ENCODE measurements at places on chromosomes 11 and 22.

DNA sequence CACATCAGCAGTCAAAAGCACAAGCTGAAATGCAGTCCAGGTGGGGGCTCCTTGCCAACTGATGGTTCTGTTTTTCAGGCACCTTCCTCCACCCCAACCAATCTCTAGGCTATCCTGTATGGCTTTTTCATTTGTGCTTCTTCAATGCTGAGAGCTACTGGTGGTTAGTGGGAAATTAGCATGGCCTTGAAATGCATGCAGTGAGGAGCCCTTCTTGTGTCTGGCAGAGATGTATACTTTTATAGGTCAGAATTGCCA is 167.4 kb downstream of the NAV2 start:
- DNase-seq, result no peak

GRCh38 chr11:64848826-64849597 is 4.6 kb upstream of the CDC42BPG start:
- DNase-seq, result no peak

GRCh38 chr11:134758342-134758931 is 346.4 kb upstream of the B3GAT1 start:
- DNase-seq, result no peak

DNA sequence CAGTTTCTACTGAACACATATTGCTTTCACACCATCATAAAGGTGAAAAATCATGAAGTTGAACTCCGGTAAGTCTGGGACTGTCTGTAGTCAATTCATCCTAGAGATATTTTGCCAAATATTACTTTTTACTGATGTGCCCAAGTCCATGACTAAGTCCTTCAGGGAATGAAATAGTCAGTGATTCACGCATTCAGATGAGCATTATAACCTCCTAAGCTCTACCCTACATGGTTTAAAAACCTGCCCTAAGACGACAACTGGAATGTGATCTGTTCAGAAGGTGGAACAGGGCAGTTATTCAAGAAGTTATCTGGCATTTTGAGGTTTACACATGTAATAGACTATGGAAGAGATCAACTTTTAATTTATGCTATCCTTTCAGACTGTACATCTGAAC is 125.6 kb downstream of the TRPC6 start:
- no peak for DNase-seq

DNA sequence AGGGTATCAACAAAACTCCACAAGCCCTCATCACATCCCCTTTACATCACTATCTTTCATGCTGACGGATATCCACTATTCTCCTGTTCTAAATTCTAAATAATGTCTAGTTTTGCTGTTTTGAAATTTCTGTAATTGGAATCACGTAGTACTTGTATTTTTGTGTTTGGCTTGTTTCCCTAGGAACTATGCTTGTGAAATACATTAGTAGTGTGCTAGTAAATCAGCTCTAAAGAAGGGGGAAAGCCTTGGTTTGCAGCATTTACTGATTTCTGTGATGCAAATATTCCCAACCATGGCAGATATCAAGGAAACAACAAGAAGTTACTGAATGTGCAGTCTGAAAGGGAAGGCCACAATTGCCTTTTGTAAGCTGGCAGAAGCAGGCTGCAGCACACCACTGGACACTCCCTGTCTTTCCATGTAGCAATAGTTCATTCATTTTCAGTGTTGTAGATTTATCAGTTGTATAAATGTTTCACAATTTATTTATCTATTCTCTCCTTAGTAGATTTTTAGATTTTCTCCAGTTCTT is 4.7 kb upstream of the FOLH1 start:
- DNase-seq, result no peak

DNA sequence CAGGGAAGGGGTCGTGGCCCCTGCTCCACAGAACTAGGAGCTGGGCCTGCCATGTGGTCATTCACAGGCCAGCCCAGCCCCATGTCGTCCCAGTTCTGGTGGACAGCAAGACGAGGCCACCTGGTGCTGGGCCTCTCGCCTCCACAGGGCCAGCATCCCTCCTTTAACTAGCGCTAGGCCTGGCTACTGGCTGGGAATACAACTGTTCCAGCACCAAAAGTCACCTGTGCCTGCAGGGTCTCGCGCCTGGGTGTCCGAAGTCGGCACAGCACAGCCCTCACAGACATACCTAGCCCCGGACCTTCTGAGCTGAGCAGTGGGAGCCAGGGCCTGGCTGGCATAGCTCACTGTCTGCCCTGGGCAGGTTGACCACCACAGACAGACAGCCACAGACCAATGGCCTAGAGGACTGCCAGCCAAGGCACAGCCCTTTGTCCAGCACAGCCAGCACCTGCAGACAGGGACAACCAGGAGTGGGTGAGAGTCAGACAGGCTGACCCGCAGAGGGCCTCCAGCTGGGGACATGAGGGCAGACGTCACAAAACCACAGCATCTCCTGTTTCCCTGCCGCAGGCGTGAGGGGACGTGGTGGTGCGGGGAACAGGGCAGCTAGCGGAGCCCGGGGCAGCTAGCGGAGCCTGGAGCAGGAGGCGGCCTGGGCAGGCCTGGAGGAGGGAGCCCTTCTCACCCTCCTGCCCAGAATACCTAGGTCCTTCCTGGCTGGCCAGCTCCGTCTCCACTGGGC is 27.2 kb upstream of the TH start:
- no peak for DNase-seq

GRCh38 chr11:133732109-133732674 is 113.1 kb downstream of the SPATA19 start:
- no peak for DNase-seq

DNA sequence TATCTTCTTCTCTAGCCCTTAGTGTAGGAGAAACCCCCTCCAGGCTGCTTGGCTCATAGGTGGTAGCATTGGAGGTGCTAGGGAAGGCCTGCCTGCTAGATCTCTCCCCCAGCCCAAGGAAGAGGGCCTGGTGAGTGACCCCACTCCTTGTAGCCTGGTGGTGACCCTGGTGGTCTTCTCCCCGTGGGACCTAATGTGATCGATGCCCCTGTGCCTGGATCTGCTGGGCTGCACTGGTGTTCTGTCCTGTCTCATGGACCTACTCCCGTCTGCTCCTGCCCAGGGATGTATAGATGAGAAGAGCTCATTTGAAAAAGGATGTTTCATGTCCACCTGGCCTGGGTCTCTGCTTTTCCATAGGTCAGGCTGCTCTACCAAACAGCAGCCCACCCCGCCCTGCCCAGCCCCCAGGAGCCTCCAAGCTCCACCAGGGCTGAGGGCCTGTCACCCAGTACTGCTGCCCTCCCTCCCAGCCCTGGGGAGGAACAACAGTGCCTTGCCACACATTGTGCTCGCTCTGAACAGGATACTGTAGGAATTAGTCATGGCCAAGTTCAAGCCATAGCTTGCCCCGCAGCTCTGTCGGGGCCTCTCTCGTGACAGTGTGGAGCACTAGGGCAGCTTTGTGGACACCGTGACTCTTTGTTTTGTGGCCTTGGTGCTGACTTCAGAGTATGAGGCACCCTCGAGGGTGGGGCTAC is 19.7 kb downstream of the SLC37A2 start:
- no peak for DNase-seq

- DNase-seq, result no peak
These were observed 10.7 kb downstream of the TPCN2 start for GRCh38 chr11:69059429-69059828.

DNA sequence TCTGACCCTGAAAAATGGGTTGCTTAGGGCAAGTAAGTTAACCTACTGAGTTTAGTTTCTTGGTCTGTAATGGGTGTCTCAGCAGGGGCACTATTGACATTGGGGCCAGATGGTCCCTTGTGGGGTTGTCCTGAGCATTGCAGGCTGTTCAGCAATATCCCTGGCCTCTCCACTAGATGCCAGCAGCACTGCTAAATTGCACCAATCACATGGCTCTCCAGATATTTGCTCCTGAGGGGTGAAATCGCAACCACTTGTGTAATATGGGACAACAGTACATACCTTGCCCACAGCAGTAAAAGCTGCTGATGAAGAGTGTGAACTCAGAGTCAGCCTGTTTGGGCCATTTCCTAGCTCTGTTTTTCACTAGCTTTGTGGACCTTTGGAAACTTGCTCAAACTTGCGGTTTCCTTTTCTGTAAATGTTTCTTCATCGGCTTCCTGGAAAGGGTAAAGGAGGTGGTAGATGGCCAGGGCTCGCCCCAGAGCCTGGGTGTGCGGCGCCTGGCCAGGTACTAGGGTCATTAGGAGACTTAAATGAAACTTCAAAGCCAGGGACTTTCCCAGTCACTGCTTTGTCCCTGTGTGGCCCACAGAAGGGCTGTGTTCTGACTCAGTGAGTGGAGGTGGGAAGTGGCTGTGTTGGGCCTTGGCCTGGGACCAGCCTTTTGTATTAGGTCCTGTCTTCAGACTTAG is 13.0 kb downstream of the NCF4 start:
- DNase-seq, result peak; percentile 18

GRCh38 chr11:80532633-80533232 is 1091.9 kb upstream of the TENM4 start:
- DNase-seq, result no peak

DNA sequence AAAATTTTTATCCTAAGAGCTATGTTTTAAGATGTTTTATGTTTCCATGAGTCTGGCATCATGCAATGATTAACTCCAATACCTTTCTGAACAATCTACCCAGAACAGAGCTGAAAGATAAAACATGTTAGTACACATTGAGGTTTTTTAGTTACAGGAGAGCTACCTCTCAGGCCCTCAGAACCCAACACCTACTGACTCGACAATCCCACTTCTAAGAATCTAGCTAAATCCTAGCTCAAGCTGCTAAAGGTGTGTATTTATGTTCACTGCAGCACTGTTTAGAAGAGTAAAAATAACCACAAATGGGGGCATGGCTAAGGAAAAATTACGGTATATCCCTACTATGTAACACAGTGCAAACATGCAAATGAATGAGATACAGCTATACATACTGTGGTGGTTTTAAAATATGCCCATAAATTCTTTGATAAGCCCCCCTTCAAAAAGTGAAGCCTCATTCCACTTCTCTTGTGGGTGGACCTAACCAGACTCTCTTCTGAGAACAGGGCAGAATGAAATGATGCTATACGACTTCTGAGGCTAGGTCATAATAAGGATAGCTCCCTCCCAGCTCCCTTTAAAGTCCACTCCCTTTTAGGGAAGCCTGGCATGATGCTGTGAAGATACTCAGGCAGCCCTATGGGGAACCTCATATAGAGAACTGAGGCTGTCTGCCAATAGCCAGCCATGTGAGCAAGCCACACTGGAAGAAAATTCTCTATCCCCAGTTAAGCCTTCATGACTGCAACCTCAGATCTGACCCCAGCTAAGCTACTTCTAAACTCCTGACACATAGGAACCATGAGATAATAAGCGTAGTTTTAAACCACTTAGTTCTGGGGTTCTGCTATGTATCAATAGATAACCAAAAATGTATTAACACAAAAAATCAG is 29.5 kb downstream of the TMEM123 start:
- peak; percentile 30 for DNase-seq

DNA sequence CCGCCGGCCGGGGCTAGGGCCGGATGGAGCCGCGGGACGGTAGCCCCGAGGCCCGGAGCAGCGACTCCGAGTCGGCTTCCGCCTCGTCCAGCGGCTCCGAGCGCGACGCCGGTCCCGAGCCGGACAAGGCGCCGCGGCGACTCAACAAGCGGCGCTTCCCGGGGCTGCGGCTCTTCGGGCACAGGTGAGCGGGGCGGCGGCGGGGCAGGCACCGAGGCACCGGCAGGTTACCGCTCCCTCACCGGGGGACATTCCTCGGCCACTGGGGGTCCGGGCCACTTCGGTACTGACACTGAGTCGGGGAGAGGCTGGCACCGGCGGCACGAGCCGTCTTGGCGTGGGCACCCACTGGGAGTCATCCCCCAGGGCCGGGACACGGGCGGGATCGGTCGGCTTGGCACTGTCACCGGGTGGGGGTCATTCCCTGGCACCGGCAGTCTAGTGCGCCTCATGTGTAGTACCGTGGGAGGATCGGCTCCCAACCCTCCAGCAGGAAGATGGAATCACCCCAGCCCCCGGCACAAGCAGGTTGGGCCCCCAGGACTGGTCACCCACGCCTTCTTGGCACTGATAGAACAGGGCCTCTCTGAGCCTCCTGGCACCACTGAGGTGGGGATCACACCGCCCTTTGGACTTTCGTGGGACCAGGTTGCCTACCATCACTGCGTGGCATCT is 511 bp downstream of the DGKZ start:
- no peak for DNase-seq

- DNase-seq, result peak; percentile 64
These were observed 90.6 kb downstream of the GAB4 start for GRCh38 chr22:16917144-16918003.

DNA sequence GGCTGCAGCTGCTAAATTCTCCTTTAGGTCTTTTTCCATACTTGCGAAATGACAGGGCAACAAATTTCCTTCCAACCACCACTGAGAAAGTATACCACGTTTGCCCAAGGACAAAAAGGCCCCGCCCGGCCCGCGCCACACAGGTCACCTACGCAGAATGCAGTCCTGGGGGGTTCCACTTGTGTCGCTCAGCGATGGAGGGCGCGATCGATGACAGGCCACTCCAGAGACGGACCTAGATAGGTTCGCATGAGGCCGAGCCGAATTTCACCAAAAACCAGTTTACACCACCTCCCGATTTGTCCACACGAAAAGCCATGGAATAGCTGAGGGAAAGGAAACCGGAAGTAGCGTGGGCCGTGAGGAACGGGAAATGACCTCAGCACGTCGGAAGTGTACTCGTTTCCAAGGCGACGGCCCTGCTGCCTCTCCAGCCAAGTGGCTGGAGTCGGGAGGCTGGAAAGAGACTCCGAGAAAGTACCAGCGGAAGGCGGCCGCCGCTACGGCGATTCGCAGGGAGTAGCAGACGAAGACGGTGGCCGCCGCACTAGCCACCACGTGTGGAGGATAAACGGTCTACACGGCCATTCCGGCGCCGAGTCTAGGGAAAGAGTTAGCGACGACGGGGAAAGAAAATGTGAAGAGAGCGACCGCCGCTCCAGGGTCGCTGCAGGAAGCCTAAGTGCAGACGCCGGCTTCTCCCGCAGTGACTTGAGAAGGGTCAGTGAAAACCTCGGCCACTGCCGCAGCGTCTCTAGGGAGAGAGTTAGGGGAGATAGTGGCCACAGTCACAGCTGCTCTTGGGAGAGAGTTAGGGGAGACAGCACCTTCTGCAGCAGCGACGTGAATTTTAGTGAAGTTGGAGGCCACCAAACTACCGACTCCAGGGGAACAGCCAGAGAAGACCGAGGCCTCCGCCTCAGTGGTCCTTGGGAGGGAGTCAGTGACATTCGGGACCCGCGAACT is at the start of gene ANKRD42:
TSS of gene ANKRD42 (plus strand) at position 398 of the 966 bp plus-strand sequence. CDS start 959 bp downstream, outside the sequence.
- DNase-seq, result peak; percentile 84

DNA sequence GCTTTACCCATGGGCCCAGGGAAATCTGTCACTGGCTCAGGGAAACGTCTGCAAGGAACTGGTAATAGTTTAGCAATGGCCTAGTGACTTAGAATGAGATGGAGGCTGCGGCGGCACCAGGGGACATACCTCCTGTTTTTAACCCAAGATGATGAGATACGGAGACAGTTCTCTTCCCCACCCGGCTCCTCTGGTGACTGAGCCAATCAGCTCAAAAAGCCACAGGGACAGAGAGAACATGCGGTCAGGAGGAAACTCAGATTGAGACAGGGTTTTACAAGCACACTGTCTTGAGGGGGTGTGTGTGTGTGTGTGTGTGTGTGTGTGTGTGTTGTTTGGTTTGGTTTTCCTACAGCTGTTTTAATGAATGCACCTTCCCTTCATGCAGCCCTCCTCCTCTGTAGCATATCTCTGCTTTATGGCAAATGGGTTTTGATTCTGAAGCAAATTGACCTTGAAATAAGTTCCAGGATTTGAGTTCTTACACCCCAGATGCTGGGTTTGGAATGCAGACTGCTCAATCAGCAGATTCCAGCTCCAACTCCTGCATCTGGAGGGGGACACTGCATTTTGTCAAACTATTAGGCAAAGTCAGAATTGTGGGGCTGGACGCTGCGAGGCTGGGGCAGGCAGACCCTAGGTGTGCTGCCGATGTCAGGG is 246.2 kb downstream of the NTM start:
- no peak for DNase-seq

Data from NCI-H1930 (cell line).